NCI-H2081 (cell line): ENCODE measurements at places on chromosomes 11 and 22.

DNA sequence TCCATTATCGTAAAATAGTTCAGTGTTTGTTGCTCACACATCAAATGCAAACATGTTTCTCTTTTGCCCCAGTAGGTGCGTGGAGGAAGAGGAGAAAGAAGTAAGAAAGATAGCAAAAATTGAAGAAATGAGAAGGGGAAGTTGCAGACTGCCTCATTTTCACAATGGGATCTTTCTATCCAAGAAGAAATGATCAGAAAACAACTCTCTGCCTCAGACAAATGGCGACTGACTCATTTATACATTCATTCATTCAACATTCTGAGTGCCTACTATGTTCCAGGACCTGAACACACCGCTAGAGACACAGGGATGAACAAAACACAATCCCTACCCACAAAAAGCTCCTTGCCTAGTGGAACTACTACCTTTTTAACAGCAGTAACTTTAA is 367 bp downstream of the HPS5 start:
- DNase-seq: no peak

DNA sequence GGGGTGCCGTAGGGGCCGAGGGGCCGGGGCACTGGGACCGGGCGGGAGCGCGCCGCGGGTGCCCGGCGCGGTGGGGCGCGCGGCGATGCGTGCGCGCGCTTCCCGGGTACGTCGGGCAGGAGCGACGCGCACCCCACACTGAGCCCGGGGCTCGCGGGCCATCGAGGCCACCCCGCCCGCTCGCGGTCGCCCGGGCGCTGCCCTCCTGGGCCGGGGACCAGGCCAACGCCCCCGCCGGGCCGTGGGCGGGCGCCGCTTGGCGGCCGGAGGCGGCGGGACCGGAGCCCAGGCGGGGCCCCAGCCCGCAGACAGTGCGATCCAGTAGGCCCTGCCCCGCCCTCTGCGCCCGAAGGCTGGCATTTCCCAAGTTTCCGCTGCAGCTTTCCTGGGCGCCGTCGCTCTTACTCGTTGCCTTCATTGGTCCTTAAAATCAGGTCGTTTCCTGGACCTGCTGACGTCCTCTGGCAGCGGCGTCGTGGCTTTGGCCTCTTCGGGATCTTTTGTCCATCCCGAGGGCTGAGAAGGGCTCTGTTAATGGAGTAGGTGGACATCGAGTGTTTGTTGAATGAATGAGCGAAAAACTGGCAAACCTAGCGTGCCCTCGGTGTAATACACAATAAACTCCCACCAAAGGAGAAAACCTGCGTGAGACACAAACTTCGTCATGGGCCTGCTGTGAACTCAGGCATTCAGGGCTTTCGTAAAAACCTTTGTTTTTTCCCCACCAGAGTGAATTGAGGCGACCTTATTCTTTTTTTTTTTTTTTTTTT is 638 bp downstream of the PARVA start:
- DNase-seq: peak; percentile 32

GRCh38 chr11:34417202-34417601 is 21.5 kb upstream of the CAT start:
- DNase-seq: no peak

GRCh38 chr11:128411812-128412211 is 175.5 kb downstream of the ETS1 start:
- DNase-seq: no peak

- no peak for DNase-seq
Measured at GRCh38 chr22:47303161-47303890, 540.9 kb downstream of the TBC1D22A start.

- DNase-seq: no peak
Measured at GRCh38 chr11:113311536-113311935, 2.8 kb upstream of the TTC12 start.

DNA sequence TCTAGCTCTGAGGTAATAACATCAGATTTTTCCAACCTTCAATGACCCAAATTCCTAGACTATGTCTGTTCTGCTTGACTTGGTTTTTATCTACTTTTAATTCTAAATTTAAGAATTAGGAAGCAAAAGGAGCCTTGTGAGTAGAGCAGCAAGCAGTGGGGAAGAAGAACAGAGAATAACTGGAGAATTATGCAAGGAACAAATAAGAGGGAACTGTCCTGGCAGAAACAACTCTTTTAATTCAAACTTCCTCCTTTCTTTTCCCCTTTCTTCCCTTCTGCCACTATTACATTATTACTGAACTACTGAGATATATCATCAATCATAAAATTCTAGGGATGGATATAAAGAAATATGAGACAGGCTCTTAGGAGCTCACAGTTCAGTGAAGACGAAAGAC is 276.1 kb downstream of the SBF2 start:
- DNase-seq: no peak

GRCh38 chr11:11436715-11437313 is 83.8 kb upstream of the CSNK2A3 start:
- no peak for DNase-seq

GRCh38 chr22:45846952-45847351 is 130.0 kb downstream of the WNT7B start:
- no peak for DNase-seq

DNA sequence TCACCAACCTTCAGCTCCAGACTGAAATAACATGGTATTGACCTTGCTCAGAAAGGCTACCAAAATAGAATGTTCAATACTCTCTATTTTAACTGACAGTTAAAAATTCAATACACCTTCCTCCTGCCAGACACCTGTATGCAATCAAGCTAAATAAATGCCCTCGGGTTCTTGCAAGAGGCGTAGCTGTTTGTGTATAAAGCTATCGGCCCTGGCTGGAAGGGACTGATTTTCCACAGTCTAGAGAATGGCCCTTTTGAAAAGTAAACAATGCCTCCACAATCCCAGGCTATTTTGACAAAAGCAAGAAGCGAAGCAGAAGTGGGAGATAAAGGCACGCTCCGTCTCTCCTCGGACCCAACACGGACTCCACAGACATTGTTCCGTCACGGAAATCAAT is 791.2 kb downstream of the BRD1 start:
- no peak for DNase-seq

- no peak for DNase-seq
Measured at GRCh38 chr11:106397787-106398501, 320.5 kb downstream of the AASDHPPT start.

GRCh38 chr11:61541598-61541997 is 33.0 kb downstream of the LRRC10B start:
- DNase-seq: no peak

GRCh38 chr11:111336582-111337256 is 38.4 kb downstream of the POU2AF3 start:
- no peak for DNase-seq
